Endothelial cell (in vitro differentiated cells): ENCODE measurements at places on chromosomes 5 and 9.

DNA sequence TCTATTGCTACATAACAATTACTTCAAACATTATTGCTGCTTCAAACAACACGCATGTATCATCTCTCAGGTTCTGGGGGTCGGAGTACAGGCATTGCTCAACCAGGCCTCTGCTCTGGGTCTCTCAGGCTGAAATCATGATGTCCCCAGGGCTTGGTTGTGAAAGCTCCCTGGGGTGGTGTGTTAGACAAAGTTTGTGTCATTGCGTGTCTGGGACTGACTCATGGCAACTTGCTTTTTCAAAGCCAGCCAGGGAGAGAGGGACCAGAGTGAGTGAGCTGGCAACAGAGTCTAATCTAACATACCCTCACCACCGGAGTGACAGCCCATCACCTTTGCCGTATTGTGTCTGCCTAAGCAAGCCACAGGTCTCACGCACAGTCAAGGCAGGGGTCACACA is 259.2 kb upstream of the NFIL3 start:
- no peak for DNase-seq

GRCh38 chr5:64147849-64148441 is 17.7 kb upstream of the RNF180 start:
- DNase-seq, result peak; percentile 66

- DNase-seq, result no peak
Observed at GRCh38 chr9:88580961-88581360, 46.0 kb downstream of the NXNL2 start.

DNA sequence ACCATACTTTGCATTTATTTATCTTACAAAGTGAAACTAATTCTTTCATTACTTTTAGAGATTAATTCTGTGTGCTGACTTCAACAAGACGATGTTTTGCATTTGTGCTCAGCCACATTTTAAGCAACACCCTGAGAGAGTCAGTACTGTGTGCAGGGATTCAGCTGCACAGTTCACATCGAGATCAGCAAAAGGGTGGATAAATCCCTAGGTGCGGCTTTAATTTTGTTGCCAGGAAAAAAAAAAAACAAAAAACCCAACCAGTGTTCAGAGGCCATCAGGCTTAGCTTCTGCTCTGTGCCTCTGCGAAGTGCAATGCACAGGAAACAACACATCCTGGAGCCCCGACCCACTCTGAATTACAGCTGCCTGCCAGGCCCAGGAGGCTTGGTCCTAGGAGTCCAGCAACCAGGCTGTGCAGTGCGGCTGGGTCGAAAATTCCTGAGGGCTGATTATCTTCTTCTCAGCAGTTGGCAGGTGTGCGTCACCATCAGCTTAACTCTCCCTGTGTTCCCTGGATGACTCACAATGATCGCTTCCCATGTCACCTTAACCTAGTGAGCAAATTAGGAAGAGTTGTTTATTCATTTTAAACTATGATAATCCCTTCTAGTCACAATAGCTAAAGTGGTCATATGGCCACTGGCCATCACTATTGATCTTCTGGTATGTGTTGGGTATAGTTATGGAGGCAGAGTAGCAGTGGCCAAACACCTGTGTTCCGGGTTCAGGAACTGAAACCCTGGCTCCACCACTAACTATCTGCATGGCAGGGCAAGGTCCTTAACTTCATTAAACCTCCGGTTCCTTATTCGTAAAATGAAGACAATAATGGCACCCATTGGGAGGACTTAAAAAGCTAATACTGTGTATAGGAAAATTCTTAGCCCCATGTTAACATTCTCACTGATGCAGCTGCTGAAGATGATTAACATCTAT is 31.2 kb upstream of the NDUFB6 start:
- peak; percentile 15 for DNase-seq

GRCh38 chr9:100058699-100059579 is 39.9 kb downstream of the ERP44 start:
- no peak for DNase-seq

DNA sequence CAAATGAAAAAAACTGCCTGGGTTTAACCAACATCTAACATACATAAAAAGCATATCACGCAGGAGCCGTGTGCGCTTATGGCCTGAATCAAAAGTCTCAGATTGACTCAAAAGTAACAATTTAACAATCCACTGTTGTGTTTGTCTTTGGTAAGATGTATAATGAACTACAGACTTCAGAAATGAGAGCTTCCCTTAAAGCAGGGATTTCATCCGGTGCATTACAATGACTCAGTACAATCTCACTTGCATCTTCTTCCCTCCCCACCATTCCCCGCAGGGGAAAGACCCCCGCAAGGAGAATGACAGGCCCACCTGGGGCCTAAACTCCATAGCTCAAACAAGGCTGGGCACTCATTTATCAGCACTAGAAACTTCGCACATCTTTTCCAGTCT is 1.4 kb downstream of the ZFR start:
- no peak for DNase-seq

DNA sequence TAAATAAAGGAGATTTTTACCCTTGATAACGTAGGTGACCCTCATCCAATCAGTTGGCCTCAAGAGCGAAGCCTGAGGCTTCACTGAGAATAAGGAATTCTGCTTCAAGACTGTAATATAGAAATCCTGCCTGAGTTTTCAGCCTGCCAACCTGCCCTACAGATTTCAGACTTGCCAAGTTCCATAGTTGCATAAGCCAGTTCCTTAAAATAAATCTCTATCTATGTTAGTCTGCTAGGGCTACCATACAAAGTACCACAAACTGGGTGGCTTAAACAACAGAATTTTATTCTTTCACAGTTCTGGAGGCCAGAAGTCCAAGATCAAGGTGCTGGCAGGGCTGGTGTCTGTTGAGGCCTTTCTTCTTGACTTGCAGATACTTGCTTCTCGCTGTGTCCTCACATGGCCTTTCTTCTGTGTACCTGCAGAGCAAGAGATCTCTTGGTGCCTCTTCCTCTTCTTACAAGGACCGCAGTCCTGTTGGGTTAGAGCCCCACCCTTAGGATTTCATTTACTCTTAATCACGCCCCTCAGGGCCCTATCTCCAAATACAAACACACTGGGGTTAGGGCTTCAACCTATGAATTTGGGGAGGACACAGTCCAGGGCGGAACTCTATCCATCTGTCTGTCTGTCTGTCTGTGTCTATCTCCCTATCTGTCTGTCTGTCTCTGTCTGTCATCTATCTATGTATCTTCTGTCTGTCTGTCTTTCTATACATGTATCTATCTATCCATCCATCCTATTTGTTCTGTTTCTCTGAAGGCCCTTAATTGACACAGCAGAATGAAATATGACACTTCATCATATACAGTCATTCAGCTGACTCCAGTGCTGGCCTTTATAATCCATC is 17.0 kb upstream of the CMBL start:
- DNase-seq, result no peak

DNA sequence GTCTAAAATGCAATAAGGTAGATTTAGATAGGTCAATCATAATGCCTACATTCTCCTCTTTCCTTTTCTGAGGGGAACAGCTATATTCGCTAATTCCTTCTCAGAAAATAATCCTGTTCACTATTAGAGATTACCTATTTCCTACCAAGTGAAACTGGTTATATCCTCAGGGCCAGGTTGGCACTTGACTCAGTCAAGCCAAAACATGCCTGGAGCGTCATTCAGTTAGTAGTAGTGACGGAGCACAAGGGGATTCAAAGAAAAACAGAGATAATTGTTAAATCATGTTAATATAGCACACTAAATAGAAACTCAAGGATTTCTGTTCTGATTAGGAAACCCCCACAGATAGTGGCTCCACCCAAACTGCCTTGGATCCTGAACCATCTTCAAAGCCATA is 515.4 kb upstream of the PTPRD start:
- no peak for DNase-seq

DNA sequence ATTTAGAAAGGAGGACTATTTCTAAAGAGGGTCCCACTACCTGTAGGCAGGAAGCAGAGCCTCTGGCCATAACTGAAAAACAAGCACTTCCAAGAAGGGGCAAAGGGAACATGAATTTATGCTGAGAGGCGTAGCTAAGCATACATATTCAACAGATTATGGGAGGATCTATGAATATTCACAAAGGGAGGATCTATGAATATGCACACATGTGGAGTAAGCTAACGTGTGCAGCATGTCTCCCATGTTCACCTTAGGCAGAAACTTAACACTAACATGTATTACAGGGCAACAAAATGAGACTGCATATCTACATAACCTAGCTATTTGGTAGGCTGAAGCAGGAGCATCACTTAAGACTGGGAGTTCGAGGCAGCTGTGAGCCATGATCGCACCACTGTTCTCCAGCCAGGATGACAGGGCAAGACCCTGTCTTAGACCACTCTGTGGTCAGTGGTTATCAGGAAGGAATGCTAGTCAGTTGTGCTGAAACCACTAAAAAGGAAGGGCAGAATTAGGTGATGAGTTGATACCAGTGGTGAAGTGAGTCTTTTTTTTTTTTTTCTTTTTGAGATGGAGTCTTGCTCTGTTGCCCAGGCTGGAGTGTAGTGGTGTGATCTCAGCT is 20.8 kb downstream of the FXN start:
- no peak for DNase-seq

DNA sequence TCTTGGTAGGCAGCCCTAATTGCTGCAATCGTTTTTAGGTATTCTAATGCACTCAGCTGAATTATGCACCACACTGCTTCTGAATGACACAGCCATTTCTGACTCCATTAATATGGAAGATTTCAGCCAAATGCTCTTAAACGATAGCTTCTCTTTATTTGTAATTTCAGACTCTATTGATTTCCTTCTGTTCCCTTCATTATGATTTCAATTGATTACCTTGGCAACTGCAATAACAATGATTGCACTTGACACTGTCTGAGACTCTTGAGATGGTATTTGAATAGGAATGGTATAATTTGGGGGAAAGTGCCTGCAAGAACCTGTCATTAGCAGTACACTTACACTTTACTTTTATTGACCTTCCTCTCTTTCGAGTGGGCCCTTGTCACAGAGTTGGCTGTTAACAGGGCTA is 296.1 kb upstream of the DMAC1 start:
- DNase-seq, result no peak

- DNase-seq, result no peak
Observed at GRCh38 chr9:8736805-8737204, 937.2 kb upstream of the DMAC1 start.

- DNase-seq, result peak; percentile 25
Observed at GRCh38 chr5:133612249-133612860, at the start of gene FSTL4. Gene FSTL4, minus strand, starts transcription at chr5:133612541.

DNA sequence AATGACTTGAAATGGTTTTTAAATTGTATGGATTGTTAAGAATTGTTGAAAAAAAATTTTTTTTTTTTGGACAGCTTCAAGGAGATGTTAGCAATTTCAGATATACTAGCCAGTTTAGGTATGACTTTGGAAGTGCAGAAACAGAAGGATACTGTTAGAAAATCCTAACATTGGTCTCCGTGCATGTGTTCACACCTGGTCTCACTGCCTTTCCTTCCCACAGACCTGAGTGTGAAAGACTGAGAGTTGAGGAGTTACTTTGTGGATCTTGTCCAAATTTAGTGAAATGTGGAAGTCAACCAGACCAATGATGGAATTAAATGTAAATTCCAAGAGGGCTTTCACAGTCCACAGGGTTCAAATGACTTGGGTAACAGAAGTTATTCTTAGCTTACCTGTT is 102.3 kb downstream of the GDA start:
- DNase-seq, result no peak

- no peak for DNase-seq
Observed at GRCh38 chr5:1526681-1527131, 2.9 kb upstream of the LPCAT1 start.

DNA sequence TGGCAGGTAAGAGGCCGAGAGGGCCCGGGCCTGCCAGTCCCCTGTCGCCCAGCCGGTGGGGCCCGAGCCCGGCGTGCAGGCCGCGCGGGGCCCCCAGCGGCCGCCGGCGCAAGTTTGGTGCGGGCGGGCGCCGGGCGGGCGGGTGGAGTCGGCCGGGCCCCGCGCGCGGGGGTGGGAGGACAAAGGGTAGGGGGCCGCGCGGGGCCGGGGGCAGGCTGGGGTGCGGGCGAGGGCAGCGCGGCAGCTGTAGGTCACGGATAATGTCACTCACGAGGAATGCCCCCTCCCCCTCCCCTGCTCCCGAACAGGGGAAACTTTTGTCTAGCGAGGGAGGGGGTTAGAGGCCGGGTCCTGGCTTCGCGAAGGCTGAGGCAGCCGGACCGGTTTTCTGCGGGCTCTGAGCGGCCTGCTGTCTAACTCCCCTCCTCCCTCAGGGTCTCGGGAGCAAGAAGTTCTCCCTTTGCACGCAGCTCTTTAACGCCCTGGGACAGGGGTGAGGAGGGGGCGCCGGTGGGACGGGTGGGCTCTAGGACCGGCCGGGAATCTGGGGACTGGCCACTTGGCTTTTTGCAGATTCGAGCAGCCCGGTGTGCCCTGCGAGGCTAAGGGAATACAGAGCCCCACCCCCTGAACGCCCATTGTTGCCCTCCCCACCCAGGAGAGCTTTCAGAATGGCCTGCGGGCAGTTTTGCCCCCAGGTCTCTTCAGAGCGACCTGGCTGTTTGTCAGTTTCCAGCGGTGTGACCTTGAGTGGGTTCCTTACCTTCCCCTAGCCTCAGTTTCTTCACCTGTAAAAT is 21.3 kb upstream of the NDST1 start:
- DNase-seq, result peak; percentile 77

DNA sequence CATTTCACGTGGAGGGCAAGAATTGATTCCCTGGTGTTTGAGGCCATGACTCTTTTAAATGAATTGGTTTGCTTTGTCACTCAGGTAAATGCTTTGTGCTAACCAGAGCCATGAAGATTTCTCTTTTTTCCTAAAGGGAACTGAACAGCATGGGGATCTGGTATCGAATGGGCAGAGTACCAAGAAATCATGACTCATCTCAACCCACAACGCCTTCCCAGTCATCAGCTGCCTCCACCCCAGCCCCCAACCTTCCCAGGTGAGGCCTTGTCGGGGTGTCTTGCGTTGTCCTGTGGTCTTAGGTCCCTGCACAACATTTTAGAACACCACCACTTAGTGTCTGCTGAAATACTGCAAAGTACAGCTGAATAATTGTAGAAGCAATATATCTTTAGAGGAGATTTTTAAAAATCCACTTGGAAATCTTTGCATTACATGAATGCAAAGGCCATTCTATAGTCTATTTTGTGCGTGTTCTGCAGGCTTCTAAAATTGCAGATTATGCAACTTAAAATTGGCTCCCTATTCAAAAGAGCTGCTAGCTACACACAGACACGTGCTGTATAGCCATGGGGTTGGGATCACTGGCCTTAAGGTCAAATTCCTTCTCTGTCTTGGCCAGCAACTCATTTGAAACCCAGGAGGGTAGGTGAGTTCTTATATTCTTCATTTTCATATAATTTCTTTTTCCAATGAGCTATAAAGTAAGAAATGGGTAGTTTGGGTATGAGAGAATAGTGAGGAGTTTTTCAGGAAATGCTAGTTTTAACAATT is 69.0 kb downstream of the MVB12B start:
- DNase-seq, result no peak

GRCh38 chr5:157324237-157324636 is 58.3 kb downstream of the CYFIP2 start:
- DNase-seq, result peak; percentile 30

DNA sequence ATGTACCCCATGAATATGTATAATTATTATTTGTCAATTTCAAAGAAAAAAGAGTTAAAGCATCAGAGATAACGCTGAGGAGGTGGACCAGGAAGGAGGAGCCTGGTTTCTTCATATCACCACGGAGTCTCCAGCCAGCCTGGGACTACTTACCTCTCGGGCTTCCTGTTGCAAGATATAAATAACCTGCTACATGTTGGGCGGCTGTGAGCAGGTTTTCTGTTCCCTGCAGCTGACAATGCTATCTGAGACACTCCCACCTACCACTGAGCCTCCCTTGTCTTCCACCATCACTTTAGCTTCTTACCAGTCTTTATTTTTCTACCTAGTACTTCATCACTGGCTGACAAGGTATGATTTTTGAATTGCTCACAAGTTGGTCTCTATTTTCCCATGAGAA is 102.7 kb upstream of the CPEB4 start:
- DNase-seq, result no peak
